Kidney epithelial cell (primary cell): ENCODE measurements at places on chromosomes 12 and 14. TPM values are rescaled to one million over a fixed set of nuclear protein-coding genes. Genes with fewer than 3 reads are reported as not detected.

SSTR1 gene
- 0.21 and 0.67 TPM in 2 replicates for total RNA-seq

- no peak for DNase-seq
These were observed 84.9 kb downstream of the ZFC3H1 start for GRCh38 chr12:71578694-71579258.

- DNase-seq = no peak
These were observed 15.0 kb upstream of the FBXO33 start for GRCh38 chr14:39447175-39447661.

- no peak for DNase-seq
These were observed 63.5 kb downstream of the PELI2 start for GRCh38 chr14:56181681-56182085.

GRCh38 chr14:74634964-74635363 is 22.9 kb upstream of the LTBP2 start:
- no peak for DNase-seq

GRCh38 chr14:34538871-34539406 is 562 bp downstream of the EAPP start:
- no peak for DNase-seq

- DNase-seq = no peak
These were observed 20.1 kb upstream of the PLXNC1 start for GRCh38 chr12:94128280-94128679.

- no peak for DNase-seq
These were observed 37.7 kb downstream of the TAOK3 start for GRCh38 chr12:118334939-118335567.

- DNase-seq = no peak
These were observed 3.8 kb upstream of the ABCC9 start for GRCh38 chr12:21945002-21945401.

- DNase-seq = no peak
These were observed 105.5 kb downstream of the SYT1 start for GRCh38 chr12:78970041-78970440.

DNA sequence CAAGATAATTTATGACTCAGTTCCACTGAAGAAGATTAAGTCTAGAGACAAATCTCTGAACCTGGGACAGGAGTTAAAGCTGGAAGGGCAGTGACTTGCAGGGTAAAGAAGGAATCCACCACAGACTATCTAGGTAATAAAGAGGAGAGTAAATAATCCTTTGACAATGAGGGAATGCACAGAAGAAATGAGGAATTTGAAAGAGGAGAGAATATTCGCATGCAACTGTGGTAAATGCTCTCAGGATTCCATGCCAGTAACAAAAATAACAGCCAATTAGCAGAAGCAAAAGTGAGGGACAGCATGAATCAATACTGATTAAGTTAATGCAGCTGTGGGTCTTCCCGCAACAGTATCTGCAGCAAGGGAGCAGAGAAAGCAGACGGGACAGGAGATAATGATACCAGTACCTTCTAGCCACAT is 77.0 kb downstream of the KITLG start:
- no peak for DNase-seq

GRCh38 chr14:101491841-101492240 is 69.5 kb upstream of the DIO3 start:
- DNase-seq = no peak

OR6S1 gene
- not detected in 2 replicates for total RNA-seq
